ENCODE measurements at places on chromosomes 1 and 21. TPM values are rescaled to one million over a fixed set of nuclear protein-coding genes. Genes with fewer than 3 reads are reported as not detected.

The HES3 gene
- not detected for total RNA-seq

- H3K4me3 ChIP-seq: no peak overlapping the region
- no peak for DNase-seq
- H3K4me1 ChIP-seq: no peaks in the 10 kb centered on the region
- H3K27me3 ChIP-seq: no peaks in the 10 kb centered on the region
- no peak overlapping the region for H3K27ac ChIP-seq
Observed at GRCh38 chr1:24564695-24565094, 8.8 kb downstream of the NCMAP start.

The CHI3L2 gene
- total RNA-seq: 0.94 TPM

DNA sequence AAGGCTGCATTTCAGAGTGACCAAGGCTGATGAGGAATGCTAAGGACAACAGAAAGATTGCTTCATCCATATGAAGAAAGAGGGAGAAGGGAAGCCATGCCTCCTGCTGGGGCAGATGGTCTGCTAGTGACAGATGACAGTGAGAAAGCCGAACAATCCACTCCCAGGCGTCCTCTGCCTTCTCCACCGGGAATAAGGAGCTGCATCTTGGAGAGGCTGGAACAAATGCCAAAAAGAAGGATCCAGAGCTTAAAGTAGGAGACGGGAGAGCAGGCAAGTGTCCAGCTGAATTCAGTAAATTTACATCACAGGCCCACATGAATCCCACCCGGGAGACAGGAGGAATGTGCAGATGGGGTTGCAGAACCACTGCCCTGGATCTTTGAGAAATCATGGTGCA, 33.4 kb downstream of the DDX20 start:
- no peak for DNase-seq
- no peak overlapping the region for H3K4me3 ChIP-seq
- no peaks in the 10 kb centered on the region for H3K36me3 ChIP-seq
- no peaks in the 10 kb centered on the region for H3K4me1 ChIP-seq

DNA sequence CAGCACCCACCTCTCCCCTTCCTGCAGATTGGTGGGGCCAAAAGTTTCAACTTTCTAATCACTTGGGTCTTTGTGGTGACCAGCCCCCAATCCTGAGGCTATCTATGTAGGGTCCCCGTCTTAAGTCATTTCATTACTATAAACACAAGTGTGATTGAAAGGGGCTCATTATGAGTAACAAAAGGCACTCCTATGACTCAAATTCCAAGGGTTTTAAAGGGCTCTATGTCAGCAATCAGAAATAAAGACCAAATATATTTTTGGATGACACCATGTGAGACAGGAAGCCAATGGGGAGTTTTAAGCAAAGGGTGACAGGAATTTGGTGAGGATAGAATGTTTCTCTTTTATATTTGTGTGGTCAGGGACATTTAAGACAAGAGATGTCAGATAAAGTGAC, 6.2 kb downstream of the ERO1B start:
- no peak for DNase-seq
- H3K36me3 ChIP-seq: no peaks in the 10 kb centered on the region
- H3K4me1 ChIP-seq: peaks cover 5% of the 10 kb centered on the region
- H3K27me3 ChIP-seq: no peaks in the 10 kb centered on the region
- H3K4me3 ChIP-seq: no peak overlapping the region

DNA sequence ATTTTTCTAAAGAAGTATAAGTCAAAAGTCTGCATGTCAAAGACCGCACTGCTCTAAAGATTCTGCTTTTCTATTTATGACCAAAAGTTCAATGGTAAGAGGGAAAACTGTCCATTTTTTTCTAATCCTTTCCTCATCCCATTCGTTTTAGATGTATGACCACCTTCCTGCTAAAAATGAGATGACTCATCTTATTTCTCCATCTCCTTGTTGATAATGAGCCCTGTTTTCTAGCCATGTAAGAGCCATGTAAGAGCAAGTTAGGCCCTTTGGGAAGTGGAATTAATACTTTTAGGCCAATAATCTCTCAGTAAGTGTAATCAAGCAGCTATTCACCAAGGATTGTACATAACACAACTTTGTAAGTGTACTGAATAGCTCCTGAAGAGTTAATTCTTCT, 475.6 kb upstream of the B3GALT2 start:
- DNase-seq: no peak
- H3K27me3 ChIP-seq: no peaks in the 10 kb centered on the region
- no peaks in the 10 kb centered on the region for H3K36me3 ChIP-seq
- H3K27ac ChIP-seq: no peak overlapping the region
- H3K4me3 ChIP-seq: no peak overlapping the region
- H3K4me1 ChIP-seq: no peaks in the 10 kb centered on the region

GRCh38 chr1:33721301-33721815, 142.5 kb upstream of the HMGB4 start:
- no peaks in the 10 kb centered on the region for H3K4me1 ChIP-seq
- DNase-seq: no peak
- H3K27me3 ChIP-seq: no peaks in the 10 kb centered on the region
- no peak overlapping the region for H3K4me3 ChIP-seq
- no peaks in the 10 kb centered on the region for H3K36me3 ChIP-seq

GRCh38 chr1:227043755-227044154, 103.7 kb downstream of the COQ8A start:
- H3K27ac ChIP-seq: no peak overlapping the region
- H3K4me1 ChIP-seq: no peaks in the 10 kb centered on the region
- no peak overlapping the region for H3K4me3 ChIP-seq
- DNase-seq: no peak
- no peaks in the 10 kb centered on the region for H3K27me3 ChIP-seq

DNA sequence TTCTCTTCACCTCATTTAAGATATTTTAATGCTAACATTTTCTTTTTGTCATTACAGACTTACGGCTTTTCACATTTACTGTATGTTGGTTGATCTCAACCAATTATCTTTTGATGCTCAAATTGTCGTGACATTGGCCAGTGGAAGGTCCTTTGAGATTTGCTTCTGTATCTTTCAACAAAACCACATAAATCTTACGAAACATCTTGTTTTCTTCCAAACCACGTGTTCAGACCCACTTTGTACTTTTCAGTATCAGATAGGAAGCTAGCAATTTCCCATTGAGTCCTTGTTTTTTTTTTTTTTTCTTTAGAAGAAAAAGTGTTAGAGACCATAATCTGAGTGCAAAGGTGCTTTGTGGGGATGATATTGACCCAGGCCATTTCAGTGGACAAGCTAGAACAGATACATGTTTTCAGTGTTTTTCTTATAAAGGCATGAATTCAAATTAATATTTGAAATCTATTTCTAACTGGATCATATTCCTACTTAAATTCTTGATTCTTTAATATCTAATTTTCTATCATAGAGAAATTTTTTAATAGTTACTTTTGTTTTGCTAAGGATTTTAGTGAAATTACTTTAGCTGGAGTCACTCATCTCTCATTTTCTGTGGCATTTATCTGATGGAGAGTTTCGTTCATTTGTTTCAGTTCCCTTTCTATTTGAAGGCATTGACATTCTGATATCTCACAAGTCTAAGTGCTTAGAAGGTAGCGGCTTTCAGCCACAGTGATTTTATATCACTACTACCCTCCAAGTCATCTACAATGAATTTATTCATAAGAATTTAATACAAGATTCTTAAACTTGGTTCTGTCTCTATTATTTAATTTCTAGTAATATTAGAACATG, 26.7 kb downstream of the ATG4C start:
- H3K36me3 ChIP-seq: no peaks in the 10 kb centered on the region
- H3K27ac ChIP-seq: no peak overlapping the region
- no peaks in the 10 kb centered on the region for H3K4me1 ChIP-seq
- no peak for DNase-seq
- no peak overlapping the region for H3K4me3 ChIP-seq
- H3K27me3 ChIP-seq: no peaks in the 10 kb centered on the region

- H3K27me3 ChIP-seq: no peaks in the 10 kb centered on the region
- DNase-seq: no peak
- no peak overlapping the region for H3K4me3 ChIP-seq
- H3K4me1 ChIP-seq: no peaks in the 10 kb centered on the region
- H3K36me3 ChIP-seq: no peaks in the 10 kb centered on the region
Observed at GRCh38 chr1:181768211-181768929, 285.1 kb downstream of the CACNA1E start.

- no peak overlapping the region for H3K4me3 ChIP-seq
- DNase-seq: no peak
Observed at GRCh38 chr1:62962014-62962812, 178.3 kb downstream of the ATG4C start.

DNA sequence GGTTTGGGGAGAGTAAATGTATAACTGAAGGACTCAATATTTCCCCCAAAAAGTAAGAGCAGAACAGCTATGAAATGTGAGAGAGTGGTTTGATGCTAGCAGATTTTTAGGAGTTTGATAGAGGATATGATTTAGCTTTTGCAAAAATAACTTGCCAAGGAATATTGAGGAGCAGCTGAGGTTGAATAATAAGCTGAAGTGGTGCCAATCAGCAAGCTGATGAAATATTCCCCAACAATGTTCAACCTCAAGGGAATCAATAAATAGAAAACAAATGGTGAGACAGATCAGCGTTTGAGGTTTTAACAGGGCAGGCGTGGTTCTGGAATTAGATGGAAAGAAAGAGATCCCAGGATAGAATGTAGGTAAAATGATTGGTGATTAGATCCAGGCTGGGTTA, 413.4 kb upstream of the ADAMTS5 start:
- H3K4me3 ChIP-seq: no peak overlapping the region
- no peaks in the 10 kb centered on the region for H3K4me1 ChIP-seq

- DNase-seq: no peak
- H3K4me1 ChIP-seq: no peaks in the 10 kb centered on the region
- H3K27ac ChIP-seq: no peak overlapping the region
Observed at GRCh38 chr1:113683384-113684152, 75.7 kb downstream of the PHTF1 start.

The GOLT1A gene
- not detected for total RNA-seq

The FNBP1L gene
- 21.0 TPM for total RNA-seq

- peak; percentile 69 for DNase-seq
- no peaks in the 10 kb centered on the region for H3K27me3 ChIP-seq
- no peak within 1 kb of the TSS for H3K4me3 ChIP-seq
- peaks cover 9% of the 10 kb centered on the region for H3K4me1 ChIP-seq
- H3K27ac ChIP-seq: no peak within 1 kb of the TSS
Observed at GRCh38 chr1:204213668-204214662, at the start of gene GOLT1A. Gene GOLT1A (minus strand): TSS chr1:204213988. CDS start chr1:204213906, 82 bp downstream.

DNA sequence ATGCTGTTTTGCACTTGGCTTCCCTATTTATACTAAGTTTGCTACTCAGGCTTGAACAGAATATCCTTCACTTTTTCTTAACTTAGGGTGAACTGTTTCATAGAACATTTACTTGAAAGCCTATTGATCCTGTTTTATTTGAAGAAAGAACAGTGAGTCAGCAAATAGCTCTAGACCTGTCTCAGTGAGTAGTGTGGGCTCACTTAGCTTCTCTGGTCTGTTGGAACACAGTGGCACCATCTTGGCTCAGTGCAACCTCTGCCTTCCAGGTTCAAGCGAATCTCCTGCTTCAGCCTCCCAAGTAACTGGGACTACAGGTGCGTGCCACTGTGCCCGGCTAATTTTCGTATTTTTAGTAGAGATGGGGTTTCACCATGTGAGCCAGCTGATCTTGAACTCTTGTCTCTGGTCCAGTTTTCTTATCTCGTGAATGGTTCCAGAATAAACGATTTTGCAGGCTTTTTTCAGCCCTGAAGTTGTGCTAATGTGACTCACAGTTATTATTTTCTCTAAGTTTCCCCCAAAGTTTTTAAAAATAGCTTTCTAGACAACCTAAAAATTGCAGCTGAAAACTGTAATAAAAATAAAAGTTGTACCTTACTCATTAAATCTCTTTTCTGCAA, 76.8 kb downstream of the KIF1B start:
- peak overlapping the region; percentile 17 for H3K27ac ChIP-seq
- H3K27me3 ChIP-seq: no peaks in the 10 kb centered on the region
- H3K4me3 ChIP-seq: no peak overlapping the region
- DNase-seq: no peak
- H3K4me1 ChIP-seq: peaks cover 2% of the 10 kb centered on the region

GRCh38 chr1:222126052-222126451, 384.2 kb upstream of the DUSP10 start:
- no peak overlapping the region for H3K4me3 ChIP-seq
- H3K36me3 ChIP-seq: no peaks in the 10 kb centered on the region
- H3K27ac ChIP-seq: no peak overlapping the region

The S100A8 gene
- total RNA-seq: 55.0 TPM

DNA sequence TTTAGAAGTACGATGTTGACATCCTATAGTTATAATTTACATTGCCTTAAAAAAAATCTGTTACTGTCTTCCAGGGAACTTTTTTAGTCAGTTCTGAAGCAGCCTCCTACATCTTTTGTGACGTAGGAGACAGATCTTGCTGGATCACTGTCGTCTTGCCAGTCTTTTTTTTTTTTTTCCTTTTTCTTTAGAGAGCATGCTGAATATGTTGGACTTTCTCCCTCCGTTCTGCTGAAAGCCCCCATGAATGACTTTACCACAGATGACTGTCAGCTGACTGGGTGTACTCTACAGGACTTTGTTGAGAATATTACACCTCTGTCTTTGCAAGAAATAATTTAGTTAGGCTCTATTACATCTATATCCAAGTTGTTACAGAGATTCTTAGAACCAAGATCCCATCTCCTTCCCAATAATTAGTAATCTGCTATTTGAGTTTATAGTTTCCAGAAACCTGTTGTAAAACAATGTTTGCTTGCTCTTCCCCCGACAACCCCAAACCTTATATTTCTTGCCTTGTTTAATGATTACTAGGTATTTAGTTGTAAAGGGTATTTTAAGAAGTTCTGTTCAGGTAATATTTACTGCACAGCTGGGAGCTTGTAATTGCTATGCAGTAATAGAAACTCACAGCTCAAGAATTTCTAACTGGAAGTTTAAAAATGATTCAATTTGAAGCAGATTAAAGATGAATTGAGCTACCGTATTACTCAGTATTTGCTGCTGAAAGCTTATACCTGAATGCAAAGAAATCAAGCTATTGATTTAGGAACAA, 61.8 kb downstream of the RASAL2 start:
- no peaks in the 10 kb centered on the region for H3K4me1 ChIP-seq
- no peaks in the 10 kb centered on the region for H3K27me3 ChIP-seq
- DNase-seq: no peak
- H3K4me3 ChIP-seq: no peak overlapping the region
- no peaks in the 10 kb centered on the region for H3K36me3 ChIP-seq

GRCh38 chr1:160658162-160658813, 11.4 kb upstream of the SLAMF1 start:
- H3K4me3 ChIP-seq: no peak overlapping the region
- H3K4me1 ChIP-seq: no peaks in the 10 kb centered on the region
- no peaks in the 10 kb centered on the region for H3K36me3 ChIP-seq
- no peaks in the 10 kb centered on the region for H3K27me3 ChIP-seq
- H3K27ac ChIP-seq: no peak overlapping the region

The RBP7 gene
- 1.4 TPM for total RNA-seq

DNA sequence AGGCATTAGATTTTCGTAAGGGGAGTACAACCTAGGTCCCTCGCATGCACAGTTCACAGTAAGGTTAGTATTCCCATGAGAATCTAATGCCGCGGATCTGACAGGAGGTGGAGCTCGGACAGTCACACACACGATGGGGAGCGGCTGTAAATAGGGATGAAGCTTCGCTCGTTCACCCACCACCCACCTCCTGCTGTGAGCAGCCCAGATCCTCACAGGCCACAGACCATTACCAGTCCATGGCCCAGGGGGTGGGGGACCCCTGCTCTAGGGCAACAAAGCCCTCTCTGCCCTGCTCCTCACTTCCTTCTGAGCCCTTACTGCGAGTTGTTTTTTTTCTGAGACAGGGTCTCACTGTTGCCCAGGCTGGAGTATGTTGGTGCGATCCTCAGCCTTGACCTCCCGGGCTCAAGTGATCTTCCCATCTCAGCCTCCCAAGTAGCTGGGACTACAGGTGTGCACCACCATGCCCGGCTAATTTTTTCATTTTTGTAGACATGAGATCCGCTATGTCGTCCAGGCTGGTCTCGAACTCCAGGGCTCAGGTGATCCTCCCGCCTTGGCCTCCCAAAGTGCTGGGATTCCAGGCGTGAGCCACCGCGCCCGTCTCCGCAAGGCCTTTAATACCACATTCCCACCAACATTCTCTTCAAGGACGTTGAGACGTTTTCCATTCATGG, 21.3 kb downstream of the TRPM2 start:
- no peaks in the 10 kb centered on the region for H3K4me1 ChIP-seq
- no peak overlapping the region for H3K27ac ChIP-seq
- no peaks in the 10 kb centered on the region for H3K36me3 ChIP-seq

All from adrenal gland (tissue), 19 donors.